PC-9 (cell line): ENCODE measurements at places on chromosomes 3 and 15. TPM values are rescaled to one million over a fixed set of nuclear protein-coding genes. Genes with fewer than 3 reads are reported as not detected.
A peak's percentile ranks its signal among the peaks of the same experiment; 100 is the strongest.

- peak overlapping the region; percentile 96 for H3K27ac ChIP-seq
- H3K27me3 ChIP-seq, result no peaks in the 10 kb centered on the region
- peaks cover 34% of the 10 kb centered on the region for H3K4me1 ChIP-seq
- DNase-seq, result peak; percentile 75
- peak overlapping the region; percentile 30; the same call in 1 of the 2 replicates for H3K4me3 ChIP-seq
These were observed 75.9 kb downstream of the VGLL4 start for GRCh38 chr3:11567516-11568467.

DNA sequence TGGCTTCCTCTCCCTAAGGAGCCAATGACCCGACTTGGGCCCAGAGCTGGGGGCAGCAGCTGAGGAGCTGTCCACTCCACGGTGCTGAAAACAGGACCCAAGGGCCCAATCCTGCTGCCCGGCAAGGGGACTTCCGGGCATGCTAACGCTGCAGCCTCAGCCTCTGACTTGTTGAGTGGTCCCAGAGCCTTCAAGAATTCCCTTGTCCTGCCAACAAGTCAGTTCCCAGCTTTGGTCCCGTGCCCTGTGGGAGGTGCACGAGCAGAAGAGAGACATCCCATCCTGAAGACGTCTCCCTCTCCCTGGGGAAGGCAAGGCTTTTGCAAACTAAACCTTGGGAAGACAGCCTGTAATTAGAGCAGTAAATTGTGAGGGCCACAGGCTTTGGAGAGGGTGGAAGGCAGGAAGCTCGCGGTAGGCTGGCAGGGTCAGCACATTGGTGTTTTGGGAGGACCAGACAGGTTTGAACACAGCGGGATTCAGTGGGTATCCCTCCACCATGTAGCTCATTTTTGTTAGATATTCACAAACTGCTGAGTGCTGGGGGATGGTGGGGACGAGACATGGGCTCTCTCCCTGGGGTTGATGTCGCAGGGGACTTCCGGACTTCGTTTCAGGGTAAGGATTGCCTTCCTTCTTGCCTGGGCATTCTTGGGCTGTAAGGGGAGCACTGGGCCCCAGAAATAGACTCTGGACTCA lies 29.8 kb upstream of the PRR23E start:
- H3K4me3 ChIP-seq, result no peak overlapping the region
- H3K36me3 ChIP-seq, result no peaks in the 10 kb centered on the region
- H3K27ac ChIP-seq, result no peak overlapping the region
- H3K27me3 ChIP-seq, result peaks cover 73% of the 10 kb centered on the region
- no peaks in the 10 kb centered on the region for H3K4me1 ChIP-seq
- no peak for DNase-seq

The GREM1 gene
- 0.39 and 0.48 TPM in 2 replicates for total RNA-seq

The SNX22 gene
- total RNA-seq, result 0.33 and 0.40 TPM in 2 replicates

- no peak for DNase-seq
- H3K4me1 ChIP-seq, result no peaks in the 10 kb centered on the region
- H3K27me3 ChIP-seq, result no peaks in the 10 kb centered on the region
- H3K36me3 ChIP-seq, result no peaks in the 10 kb centered on the region
- H3K4me3 ChIP-seq, result no peak overlapping the region
These were observed 66.7 kb downstream of the BHLHE40 start for GRCh38 chr3:5045961-5046360.

The TERC gene
- total RNA-seq, result 7.6 and 22.7 TPM in 2 replicates

GRCh38 chr15:36294359-36294758 lies 285.1 kb upstream of the CDIN1 start:
- no peaks in the 10 kb centered on the region for H3K27me3 ChIP-seq
- no peaks in the 10 kb centered on the region for H3K4me1 ChIP-seq
- no peaks in the 10 kb centered on the region for H3K36me3 ChIP-seq
- no peak for DNase-seq
- H3K4me3 ChIP-seq, result no peak overlapping the region
